ENCODE measurements at places on chromosomes 11 and 22. TPM values are rescaled to one million over a fixed set of nuclear protein-coding genes. Genes with fewer than 3 reads are reported as not detected.

OR52E8 gene
- total RNA-seq, result 1.0 TPM

CDON gene
- total RNA-seq, result 3.3 TPM

PKP3 gene
- total RNA-seq, result 1.3 TPM

TSSK2 gene
- not detected for total RNA-seq

DDX10 gene
- total RNA-seq, result 14.0 TPM

Measured in placental pericyte (primary cell).